Stimulated activated CD8-positive, alpha-beta memory T cell treated with anti-CD3 and anti-CD28 coated beads, Interleukin-4, amount 100 ng/mL, for 48 hours (primary cell): ENCODE measurements at places on chromosomes 12 and 14.

DNA sequence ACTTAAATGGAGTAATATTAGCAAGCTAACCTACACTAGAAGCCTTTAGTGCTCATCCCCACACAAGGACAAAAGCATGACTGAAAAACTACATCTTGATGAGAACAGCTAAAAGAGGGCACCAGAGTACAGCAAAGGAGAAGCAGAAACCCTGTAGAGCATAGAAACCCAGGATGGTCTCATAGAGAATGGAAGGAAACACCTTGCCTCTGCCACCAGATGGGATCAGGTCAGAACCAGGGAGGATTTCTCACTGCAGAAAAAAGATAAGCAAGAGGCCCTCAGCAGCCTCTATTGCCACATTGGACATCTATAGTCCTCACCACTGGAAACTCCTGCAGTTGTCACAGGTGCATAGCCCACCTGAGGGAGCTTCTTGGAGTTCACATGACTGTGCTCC, 13.6 kb upstream of the ZNF705A start:
- DNase-seq: no peak

DNA sequence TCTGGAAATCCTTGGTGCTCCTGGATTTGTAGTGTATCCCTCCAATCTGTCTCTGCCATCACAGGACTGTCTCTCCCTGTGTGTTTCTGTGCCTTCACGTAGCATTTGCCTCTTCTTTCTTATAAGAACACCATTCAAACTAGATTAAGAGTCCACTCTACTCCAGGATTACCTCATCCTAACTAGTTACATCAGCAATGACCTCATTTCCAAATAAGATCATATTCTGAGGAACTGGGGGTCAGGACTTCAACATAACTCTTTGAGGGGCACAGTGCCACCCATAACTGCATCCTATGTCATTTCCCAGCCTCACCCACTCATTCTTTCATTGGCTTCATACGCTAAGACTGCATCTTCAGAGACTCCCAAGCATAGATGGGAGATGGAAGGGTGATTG, 106.2 kb downstream of the NT5DC3 start:
- no peak for DNase-seq

DNA sequence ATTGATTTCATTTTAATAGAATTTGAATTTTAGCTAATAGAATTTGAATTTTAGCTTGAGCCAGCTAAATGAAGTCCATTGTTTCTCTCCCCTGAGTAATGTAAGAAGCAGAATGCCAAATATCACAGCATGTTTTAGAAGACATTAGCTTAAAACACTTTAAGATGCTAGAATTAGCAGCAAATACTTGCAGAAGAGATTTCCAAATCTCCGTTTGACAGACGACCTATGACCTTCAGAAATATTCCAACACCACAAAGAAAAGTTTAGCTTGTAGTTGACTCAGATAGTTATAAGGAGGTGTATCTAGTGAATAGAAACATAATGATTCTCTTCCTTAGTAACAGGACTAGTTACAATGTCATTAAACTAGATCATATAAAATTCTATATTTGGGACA, 51.7 kb upstream of the MYF6 start:
- DNase-seq: no peak

- no peak for DNase-seq
Measured at GRCh38 chr12:53472056-53472582, 20.2 kb downstream of the PCBP2 start.

- no peak for DNase-seq
Measured at GRCh38 chr14:68363466-68363842, 429.4 kb downstream of the ZFP36L1 start.

GRCh38 chr12:6635375-6635855, 344 bp downstream of the LPAR5 start:
- DNase-seq: peak; percentile 79

- no peak for DNase-seq
Measured at GRCh38 chr12:2884810-2885209, 5.9 kb upstream of the TULP3 start.

- DNase-seq: no peak
Measured at GRCh38 chr14:40944521-40944920, 662.2 kb upstream of the LRFN5 start.

DNA sequence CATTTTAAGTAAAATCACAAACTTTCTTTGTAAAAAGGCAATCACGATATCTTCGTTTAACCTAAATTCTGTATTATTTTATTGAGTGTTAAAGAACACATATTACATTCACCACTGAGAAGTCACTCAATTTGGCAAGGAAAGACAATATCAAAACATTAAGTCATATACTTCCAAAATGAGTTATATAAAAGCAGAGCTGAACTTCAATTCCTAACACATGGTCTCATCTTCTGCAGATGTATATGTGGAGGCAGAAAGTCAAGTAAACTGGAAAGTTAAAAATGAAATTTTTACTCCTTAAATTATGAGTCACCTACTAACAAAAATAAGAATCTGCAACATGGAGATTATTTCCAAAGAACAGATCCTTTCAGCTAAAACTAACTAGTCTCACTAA, 28.7 kb downstream of the BMAL2 start:
- no peak for DNase-seq

DNA sequence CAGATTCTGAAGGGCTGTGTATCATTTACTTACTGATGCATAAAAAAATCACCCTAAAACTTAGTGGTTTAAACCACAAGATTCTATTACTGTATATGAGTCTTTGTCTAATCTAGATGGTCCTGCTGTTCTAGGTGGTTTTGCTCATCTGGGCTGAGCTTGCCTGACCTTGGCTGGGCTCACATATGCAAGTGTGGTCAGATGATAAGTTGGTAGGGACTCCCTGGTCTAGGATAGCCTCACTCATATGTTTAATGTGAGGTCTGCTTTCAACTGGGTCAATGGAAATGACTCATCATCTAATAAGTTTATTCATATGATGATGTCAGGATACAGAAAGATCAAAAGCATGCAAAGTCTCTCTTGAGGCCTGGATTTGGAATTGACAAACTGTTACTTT, 887.8 kb downstream of the TRHDE start:
- DNase-seq: no peak

DNA sequence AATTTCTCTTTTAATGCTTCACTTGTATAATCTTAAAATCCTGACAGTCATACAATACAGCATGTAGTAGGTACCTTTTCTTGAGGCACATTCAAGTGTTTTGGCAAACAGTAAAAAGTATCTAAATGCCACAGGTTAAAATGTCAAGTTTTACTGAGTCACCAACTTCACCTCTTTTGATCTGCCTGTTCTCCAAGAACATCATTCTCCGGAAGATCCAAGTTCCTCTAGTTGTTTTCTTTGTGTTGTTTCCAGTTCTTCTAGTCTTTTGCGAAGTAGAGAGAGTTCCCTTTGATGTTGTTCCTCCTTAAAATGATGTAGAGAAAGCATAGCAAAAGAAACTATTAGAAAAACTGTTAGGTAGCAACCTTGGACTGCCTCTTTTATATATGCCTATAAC, 151.1 kb downstream of the CEP83 start:
- DNase-seq: no peak

GRCh38 chr14:64438181-64438841, 27.0 kb upstream of the AKAP5 start:
- no peak for DNase-seq

DNA sequence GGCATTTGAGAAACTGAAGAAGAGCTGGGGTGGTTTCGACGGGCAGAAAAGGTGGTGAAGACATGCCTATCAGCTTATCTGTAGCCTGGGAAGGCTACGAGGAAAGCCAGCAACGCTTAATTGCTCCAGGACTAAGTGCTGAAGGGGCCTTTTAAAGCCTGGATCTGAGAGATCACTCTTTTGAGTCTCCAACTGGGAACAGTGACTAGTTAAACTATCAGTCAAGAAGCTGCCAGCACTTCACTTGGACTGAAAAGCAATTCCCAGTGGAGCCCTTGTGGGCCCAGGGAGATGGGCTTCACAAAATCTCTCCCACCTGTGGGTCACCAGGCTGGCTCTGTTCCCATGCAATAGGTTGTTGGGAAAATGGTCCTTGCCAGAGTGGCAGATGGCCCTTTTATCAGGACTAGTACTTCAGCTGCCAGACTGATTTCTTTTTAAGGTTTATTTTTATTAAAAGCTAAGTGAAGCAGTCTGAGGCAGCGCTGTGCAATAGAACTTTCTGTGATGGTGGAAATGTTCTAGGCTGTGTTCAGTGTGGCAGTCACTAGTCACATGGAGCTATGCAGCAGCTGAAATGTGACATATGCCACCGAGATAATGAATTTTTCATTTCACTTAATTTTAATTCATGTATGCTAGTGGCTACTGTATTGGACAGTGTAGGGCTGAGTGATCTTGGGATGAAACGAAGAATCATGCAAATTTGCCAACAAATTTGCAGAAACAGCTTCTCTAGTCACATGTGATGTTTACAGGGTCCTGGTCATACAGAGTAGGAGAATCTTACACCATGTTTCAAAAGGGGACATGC, 276.8 kb downstream of the PCNX1 start:
- DNase-seq: no peak

- DNase-seq: no peak
Measured at GRCh38 chr12:76303989-76304460, 44.2 kb downstream of the BBS10 start.

DNA sequence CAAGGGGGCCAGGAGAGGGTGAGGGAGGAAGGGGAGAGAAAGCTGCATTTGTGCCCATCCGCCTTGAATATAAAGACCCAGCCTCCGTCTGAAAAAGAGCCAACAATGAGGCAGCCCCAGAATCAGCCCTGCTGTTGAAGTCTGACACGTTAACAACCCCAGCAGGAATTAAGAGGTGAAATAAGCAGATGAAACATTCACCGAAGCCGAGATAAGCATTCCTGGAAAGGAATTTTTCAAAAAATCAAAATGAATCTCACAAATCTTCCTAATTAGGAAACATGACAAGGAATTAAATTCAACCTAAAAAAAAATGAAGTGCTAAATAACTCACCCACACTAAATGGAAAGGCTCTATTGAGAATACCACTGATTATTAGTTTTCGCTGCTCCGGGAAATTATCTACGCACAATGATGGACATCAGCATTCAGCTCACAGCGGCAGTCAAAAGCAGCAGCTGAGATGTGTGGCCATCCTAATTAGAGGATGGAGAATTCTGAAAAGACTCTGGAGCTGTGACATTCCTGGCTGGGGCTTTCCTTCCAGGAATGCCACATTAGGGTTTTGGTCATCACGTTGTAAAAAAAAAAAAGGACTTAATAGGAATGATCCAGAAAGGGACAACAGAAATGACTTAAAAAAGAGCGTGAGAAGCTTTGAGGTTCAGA, 8.2 kb upstream of the PARP11 start:
- DNase-seq: no peak

- peak; percentile 77 for DNase-seq
Measured at GRCh38 chr12:108611884-108612415, 14.1 kb upstream of the TMEM119 start.

DNA sequence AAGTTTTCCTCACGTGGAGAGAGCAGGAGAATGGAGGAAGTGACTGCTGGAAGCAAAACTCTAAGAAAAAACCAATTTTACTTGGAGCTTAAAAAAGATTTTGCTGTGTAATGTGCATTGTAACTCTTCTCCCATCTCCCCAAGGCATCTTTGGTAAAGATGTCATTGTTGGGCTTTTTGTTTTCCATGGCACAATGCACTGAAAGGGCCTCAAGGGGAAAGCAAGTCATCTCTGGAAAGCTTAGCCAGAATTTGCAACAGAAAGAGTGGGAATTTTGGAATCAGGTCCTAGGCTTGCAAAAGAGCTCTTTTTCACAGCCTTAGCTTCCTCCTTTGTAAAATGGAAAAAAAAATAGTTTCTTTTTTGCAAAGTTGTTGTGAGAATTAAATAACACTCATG, 7.9 kb upstream of the PPM1A start:
- DNase-seq: no peak

DNA sequence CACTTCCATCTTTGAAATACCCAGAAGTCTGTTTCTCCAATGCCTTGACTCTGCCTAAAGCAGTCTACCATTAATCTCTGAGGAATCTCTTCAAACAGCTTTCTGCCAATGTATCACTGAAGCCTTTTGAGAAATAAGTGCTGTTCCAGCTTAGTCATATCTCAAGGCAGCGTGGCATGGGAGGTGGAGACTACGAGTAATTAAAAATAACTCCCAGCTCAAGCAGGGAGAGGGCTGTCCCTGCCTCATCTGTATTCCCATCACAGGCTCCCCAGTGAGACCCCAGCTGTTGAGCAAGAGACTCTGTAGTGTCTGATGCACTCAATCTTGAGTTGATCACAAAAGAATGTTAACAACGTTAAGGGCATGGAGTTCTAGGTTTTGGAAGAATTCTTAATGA, 700.6 kb downstream of the DIO2 start:
- DNase-seq: no peak

- DNase-seq: no peak
Measured at GRCh38 chr12:1839956-1840951, 19.9 kb downstream of the LRTM2 start.

GRCh38 chr12:2318286-2318685, 265.5 kb downstream of the CACNA1C start:
- no peak for DNase-seq

GRCh38 chr12:57886542-57886941, 40.0 kb upstream of the CTDSP2 start:
- no peak for DNase-seq

- DNase-seq: no peak
Measured at GRCh38 chr12:133145981-133146380, 15.6 kb downstream of the ZNF10 start.

GRCh38 chr14:101200008-101200649, 296.6 kb upstream of the RTL1 start:
- peak; percentile 16 for DNase-seq

GRCh38 chr12:87196321-87196720, 832.9 kb downstream of the C12orf50 start:
- no peak for DNase-seq

- no peak for DNase-seq
Measured at GRCh38 chr12:8904665-8905064, 9.6 kb upstream of the PHC1 start.

DNA sequence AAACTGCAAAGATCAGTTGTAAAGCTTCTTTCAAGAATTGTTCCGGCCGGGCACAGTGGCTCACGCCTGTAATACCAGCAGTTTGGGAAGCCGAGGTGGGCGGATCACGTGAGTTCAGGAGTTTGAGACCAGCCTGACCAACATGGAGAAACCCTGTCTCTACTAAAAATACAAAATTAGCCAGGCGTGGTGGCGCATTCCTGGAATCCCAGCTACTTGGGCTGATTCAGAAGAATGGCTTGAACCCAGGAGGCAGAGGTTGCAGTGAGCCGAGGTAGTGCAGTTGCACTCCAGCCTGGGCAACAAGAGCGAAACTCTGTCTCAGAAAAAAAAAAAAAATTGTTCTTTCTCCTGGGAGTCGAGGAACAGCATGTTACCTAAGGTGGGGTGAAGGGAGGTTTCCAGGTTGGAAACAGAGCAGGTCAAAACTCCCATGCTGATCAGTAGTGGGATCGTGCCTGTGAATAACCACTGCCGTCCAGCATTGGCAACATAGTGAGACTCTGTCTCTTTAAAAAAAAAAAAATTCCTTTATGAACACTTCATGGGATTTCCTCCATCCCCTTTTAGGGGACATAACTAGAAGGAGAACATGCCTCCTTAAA, 13.9 kb downstream of the FBXO34 start:
- no peak for DNase-seq

- DNase-seq: no peak
Measured at GRCh38 chr12:51202718-51203117, 15.1 kb downstream of the POU6F1 start.
